Ascending aorta (tissue), 2 donors: ENCODE measurements at places on chromosomes 6 and 20. TPM values are rescaled to one million over a fixed set of nuclear protein-coding genes. Genes with fewer than 3 reads are reported as not detected.

Gene PRR18
- not detected for total RNA-seq

DNA sequence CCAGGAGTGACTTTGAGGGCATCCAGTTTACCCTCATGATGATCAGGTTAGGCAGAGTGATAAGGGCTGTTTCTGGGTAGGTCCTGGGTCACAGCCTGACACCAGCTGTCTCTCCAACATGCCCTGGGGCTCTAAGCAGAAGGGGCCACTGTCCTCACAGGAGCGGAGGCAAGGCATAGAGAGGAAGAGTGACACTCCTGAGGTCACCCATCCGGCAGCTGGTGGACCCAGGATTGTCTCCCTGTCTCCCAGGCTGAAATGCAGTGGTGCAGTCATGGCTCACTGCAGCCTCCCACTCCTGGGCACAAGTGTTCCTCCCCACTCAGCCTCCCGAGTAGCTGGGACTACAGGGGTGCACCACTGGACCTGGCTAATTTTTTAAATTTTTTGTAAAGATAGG is 12.0 kb downstream of the DLGAP4 start:
- H3K36me3 ChIP-seq, result no peaks in the 10 kb centered on the region
- DNase-seq, result no peak
- no peak overlapping the region for H3K4me3 ChIP-seq
- no peak overlapping the region for H3K27ac ChIP-seq
- H3K27me3 ChIP-seq, result no peaks in the 10 kb centered on the region

DNA sequence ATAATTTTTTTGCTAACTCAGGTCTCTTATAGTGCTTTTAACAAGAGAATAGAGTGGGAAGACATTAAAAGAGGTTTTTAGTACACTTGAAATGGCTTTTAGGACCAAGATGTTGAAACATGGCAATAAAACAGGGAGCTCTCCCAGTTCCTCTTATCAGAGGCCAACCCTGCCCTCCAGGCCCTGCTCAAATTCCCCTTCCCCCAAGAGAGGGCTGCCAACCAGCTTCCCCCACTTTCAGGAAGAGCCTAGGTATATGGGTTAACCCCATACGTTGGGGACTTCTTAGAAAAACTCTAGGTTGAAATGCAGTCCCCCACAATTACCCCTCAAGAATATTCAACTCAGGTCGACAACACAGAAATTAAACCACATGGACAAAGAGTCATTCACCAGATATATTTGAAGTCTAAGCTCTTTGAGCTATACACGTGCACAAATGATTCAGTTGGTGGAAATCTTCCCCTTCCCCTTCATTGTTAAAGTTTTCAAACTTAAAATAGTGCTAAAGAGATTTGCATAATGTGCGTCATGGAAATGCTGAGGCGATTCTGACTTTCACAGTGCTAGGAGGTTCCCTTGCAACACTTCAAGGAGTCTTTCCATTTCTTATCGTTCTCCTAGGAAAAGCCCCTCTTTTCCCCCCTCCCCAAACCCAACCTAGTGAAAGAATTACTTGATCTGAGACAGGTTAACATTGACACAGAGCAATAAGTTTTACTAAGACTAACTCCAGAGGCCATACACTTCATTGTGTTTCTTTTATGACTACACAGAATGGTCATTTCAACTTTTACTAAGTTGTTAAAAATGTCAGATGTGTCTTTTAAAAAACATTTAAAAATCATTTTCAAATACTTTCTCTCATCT is 49.8 kb upstream of the ENPP5 start:
- peaks cover 19% of the 10 kb centered on the region for H3K36me3 ChIP-seq
- no peak overlapping the region for H3K4me3 ChIP-seq
- no peak for DNase-seq

DNA sequence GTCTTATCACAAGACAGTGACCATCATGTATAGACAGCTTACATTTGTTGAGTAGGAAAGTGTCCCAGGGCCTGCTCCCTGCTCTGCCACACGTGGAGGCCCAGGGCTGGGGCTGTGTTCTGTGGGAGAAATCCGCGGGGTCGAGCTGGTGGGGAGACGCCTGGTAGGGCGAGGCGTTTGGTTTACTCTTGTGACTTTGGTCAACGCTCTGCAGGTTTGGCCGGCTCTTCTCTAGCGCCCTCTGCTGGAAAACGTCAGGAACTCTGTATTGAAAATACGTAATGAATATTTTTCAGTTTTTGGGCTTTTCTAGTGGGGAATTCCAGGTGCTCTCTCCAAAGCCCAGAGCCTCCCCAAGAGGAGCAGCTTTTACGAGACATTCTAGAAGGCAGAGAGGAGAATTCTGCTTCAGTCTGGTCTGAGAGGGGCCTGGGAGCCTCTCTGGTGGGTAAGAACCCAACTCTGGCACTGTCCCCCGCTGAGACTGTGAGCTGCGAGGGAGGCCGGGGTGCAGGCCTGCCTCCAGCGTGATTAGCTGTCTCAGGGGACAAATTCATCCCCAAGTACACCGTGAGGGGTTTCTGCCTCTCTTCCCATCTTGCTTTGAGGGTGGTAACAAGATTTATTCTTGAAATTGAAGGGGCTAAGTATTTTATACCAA is 112.6 kb upstream of the RALGAPA2 start:
- no peaks in the 10 kb centered on the region for H3K4me1 ChIP-seq
- no peaks in the 10 kb centered on the region for H3K36me3 ChIP-seq
- no peak overlapping the region for H3K4me3 ChIP-seq
- DNase-seq, result no peak
- H3K27ac ChIP-seq, result no peak overlapping the region
- H3K27me3 ChIP-seq, result no peaks in the 10 kb centered on the region

Gene GUCA1A
- 0.21 TPM for total RNA-seq
